AG08395 (cell line): ENCODE measurements at places on chromosomes 16 and 17.

DNA sequence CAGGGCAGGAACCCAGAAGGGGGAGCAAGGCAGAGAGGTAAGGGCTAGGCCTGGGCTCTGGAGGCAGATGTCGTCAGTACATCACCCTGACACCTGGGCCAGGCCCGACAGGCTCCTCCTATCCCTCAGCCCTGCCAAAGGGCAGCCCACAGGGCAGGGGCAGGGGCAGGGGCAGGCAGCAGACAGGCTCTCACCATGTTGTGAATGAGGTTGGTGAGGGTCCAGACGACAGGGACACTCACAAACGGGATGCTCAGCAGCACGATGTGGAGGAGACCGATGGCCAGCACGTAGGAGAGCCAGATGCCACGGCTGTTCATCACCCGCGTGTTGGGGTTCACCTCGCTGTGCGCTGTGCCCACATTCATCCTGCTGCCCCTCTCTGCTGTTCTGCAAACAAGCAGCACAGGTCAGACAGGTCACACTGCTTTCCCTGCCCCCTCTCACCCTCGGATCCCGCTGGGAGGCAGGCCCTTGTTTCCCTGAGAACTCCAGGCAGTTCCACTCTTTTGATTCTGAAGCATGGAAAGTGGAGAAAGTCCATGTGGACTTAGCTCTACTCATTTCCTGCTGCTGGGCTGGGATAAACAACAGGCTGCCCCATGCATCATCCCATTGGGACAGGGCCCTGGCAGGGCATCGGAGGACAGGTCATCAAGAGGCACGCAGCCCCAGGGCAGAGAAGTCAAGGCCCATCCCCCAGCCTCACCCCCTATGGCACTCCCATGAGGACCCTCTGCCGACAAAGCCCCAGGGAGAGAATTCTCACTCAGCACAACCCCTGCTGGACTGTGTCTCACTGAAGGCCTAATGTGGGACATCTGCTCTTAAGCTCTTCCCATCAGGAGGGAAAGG, 3.3 kb downstream of the ORMDL3 start:
- peak; percentile 31 for DNase-seq

DNA sequence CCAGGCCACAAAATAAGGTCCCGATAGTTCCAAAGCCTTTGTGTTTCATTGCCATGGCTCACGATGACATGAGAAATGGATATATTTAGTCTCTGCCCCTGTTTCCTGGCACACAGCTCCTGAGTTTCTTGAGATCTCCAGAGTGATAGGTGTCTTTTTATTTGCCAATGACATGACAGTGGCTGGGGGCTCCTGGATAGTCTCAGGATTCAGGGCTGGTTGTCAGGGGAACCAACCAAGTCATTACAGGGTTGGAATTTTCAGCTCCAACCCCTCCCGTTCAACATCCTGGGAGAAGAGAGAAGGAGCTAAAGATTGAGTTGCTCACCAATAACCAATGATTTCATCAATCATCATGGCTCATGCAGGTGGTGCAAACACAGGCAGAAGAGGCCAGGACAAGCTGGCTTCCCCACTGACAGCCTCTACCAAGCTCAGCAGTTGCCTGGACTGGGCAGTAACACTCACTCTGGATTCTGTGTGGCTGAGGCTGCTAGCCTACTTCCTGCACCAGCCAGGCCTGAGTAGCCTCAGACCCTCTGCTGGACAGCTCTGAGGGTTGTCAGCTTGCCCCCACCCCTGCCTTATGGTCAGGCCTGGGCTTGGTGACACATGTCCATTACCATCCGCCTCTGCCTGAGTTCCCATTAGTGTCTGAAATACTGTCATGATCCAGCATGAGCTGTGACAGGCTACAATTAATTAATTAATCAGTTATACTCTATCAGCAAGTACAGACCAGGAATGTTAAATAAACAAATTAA, 534.4 kb upstream of the CDH5 start:
- DNase-seq, result no peak

DNA sequence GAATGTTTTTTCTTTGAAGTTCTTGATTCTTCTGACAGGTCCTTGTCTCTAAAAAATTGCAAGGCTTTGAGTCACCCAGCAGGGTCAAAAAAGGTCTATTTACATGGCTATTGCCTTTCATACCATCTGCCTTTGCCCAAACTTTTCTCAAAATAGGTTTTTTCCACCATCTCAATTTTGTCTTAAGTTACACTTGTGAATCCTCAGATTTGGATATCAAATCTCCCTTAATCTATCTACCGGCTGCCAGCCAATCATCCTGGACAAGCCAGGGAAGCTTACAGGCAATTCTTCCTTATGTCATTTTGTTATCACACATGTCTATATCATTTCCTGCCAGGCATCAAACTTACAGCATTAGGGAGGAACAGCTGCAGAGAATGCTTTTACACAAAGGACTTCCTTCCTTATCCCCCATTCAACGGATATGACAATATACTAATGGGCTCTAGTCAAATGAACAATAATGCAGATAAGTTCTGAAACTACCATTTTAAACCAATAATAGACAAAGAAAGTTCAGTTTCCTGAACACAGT, 104.1 kb upstream of the CORO6 start:
- DNase-seq, result no peak

GRCh38 chr17:12362853-12363455, 302.7 kb upstream of the MYOCD start:
- no peak for DNase-seq

DNA sequence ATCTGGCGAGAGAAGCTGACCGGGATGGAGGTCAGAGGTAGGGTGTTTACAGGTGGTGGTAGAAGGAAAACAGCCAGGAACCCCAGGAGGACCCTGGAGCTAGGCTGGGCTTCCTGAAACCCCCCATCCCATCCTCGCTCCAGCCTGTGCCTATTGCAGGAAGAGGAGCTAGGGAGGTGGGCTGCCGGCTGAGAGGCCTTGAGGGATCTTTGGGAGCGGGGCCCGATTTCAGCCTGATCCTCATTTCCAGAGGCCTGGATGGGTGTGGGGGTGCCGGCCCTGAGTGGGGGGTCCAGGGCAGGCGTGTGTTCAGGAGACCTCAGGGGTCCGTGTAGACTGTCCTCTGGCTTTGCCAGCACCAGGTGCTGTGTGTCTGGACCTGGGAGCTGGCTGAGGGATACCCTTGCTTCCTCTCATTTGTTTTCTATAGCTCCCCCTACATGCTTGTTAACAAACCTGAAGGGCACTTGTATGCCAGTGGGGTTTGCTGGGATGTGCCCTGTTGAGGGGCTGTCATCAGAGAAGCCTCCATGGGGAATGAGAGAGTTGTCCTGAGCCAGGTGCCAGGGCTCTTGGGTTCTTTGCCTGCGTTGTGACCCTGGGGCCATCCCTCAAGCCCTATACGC, 18.9 kb upstream of the RAP1GAP2 start:
- DNase-seq, result no peak

- DNase-seq, result no peak
Measured at GRCh38 chr17:38536661-38537060, 69.1 kb downstream of the SRCIN1 start.

- DNase-seq, result no peak
Measured at GRCh38 chr16:6704306-6704930, 628.2 kb upstream of the RBFOX1 start.

DNA sequence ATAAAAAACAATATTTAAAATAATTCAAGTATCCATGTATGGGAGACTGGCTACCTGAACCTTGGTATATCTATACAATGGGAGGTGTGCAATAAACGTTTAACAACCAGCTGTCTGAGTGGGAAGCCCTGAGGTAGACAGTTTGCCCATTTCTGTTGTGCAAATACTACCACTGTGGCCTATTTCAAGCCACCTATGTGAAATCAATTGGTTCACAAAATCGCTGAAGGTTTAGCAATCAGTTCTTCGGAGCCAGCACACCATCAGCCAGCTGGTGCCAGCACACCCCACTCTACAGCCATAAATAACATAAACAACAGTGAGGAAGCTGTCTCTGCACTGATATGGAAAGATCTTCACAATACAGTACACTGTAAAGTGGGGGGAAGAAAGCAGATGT, 46.7 kb upstream of the KDM8 start:
- no peak for DNase-seq

- no peak for DNase-seq
Measured at GRCh38 chr17:50184064-50184463, 17.4 kb downstream of the COL1A1 start.

GRCh38 chr17:74758848-74759168, 10.4 kb downstream of the NHERF1 start:
- peak; percentile 75 for DNase-seq

GRCh38 chr16:13939821-13940220, 19.9 kb downstream of the ERCC4 start:
- DNase-seq, result no peak

DNA sequence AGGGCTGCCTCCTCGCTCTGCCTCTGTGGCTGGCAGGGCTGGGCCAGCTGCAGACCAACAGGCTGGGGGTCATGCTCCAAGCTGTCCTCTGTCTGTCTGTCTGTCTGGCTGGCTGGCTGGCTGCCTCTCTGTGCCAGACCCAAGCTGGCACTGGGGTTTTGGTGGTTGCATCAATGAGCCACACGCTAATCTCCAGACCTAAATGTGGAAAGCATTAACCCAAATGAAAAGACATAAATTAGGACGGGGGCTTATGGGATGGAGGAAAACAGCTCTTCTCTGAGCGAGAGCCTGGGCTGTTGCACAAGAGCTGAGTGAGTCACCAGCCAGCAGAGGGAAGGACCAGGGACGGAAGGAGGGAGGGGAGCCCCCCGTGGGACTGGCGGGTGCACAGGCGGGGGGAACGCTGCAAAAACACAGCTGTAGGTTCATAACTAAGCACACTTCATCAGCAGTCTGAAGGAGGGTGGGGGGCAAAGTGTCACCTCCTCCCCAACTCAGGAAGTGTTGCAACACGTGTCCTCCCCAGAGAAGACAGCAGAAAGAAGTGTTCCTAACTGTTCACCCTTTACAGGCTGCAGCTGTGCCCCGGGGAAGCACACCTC, 83.4 kb downstream of the GAS7 start:
- DNase-seq, result peak; percentile 97

GRCh38 chr16:67192781-67193361, 916 bp downstream of the E2F4 start:
- DNase-seq, result no peak

- no peak for DNase-seq
Measured at GRCh38 chr17:69814031-69814430, 261.0 kb upstream of the KCNJ16 start.

DNA sequence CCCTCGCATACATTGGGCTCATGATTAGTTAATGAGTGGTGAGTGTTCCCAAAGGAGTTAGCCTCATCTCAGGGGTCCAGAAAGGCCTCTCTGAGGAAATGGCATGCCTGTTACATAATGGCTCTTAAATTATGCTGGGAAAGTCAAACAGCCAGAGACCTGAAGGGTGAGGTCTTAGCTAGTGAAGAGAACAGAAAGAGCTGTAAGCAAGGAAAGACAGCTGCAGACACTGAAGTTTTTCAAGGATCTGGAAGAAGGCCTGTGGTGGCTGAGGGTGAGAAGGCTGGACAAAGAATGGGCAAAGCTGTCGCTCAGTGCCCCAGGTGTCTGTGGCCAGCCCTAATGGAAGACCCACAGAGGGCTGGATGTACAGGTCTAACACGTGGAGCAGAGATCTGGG, 10.4 kb downstream of the SP2 start:
- DNase-seq, result no peak

- no peak for DNase-seq
Measured at GRCh38 chr17:19262650-19263631, 25.8 kb downstream of the EPN2 start.

- DNase-seq, result no peak
Measured at GRCh38 chr16:7423434-7424044, 90.9 kb downstream of the RBFOX1 start.

GRCh38 chr17:69815406-69815805, 259.6 kb upstream of the KCNJ16 start:
- DNase-seq, result no peak

- DNase-seq, result no peak
Measured at GRCh38 chr17:72354071-72354470, 233.3 kb downstream of the SOX9 start.

- DNase-seq, result no peak
Measured at GRCh38 chr17:27944546-27945332, 51.6 kb upstream of the LYRM9 start.

- DNase-seq, result no peak
Measured at GRCh38 chr16:17668386-17668785, 197.6 kb upstream of the XYLT1 start.

DNA sequence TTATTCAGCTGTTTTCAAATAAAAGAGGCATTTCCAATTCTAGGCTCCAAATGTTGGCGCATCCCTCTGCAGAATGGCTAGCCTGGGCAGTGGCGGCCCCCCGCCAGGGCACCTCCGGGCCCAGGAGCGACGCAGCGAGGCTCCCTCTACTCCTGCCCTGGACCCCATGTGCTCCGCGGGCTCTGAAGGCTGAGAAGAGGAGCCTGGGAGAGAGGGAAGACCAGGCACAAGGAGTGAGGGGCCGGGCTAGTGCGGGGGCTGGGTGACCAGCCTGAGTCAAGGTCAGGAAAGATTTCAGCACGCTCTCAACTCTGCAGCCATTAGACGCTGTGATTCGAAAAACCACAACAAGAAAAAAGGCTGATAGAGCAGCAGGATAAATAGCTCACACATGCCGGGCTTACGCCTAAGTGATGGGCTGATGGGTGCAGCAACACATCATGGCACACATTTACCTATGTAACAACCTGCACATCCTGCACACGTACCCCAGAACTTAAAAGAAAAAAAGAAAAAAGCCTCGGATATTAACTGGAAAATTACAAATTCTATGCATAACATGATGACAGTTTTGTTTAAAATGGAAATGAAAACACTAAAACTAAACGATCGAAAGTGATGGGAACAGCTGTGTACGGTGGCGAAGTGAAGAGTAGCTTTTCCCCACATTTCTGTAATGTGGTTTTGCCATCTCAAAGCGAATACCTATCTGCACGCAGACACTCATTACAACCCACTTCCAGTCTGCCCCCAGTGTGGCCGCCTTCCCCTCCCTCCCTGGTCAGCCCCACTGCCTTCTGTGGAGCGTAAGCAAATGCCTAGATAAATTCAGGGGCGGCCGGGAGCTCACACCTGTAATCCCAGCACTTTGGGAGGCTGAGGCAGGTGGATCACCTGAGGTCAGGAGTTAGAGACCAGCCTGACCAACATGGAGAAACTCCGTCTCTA, 44.4 kb downstream of the MAP1LC3B start:
- DNase-seq, result peak; percentile 30

- DNase-seq, result peak; percentile 63
Measured at GRCh38 chr17:73255671-73256181, 6.0 kb downstream of the CPSF4L start.

DNA sequence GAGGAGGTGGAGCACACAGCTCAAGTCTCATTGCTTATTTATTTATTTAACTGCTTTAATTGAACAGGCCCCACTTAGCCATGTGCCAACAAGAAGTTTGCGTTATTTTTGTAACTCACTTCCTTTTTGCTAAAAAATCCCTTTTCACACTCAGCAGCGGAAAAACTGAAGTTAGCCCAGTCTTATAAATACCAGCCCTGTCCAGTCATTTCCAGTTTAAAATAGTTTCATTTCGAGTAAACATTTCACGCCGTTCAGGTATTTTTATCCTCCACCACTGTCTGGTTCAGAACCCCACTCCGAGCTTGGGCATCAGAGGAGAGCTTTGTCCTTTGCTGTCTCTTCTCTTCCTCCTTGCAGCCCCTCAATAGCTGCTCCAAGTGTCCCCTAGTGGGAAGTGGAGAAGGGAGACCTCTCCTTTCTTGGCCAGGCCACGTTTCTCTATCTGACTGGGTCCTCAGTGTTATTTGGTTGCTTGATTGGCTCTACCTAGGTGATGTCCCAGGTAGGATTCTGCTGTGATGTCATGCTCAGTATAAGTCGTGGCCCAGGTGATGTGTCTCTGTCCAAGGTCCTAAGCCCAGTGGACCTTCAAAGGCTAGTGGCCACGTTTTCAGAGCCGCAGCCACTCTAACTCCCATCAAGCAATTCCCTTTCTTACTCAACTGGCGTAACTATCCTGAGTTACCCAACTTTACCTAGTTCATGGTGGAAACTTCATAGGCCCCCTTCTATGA, 53.0 kb upstream of the GAS7 start:
- no peak for DNase-seq
